ENCODE measurements at places on chromosomes 7 and 10.

DNA sequence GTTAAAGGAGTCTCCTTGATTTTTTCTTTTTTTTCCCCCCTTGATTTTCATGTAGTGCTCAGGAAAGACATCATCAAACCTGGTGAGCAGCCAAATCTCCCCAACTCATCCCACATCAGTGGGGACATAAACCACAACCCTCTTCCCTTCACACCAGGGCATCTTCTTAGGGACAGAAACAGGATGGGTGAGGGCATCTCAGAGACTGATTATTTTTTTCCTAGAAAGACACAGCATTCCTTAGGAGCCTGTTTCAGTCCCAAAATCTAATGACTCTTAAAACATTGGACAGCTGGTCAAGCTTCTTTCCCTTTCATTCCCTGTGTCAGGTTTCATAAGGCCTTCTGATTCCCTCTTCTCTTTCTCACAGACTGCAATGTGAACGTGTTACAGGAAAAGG is 31.5 kb upstream of the GSAP start:
- DNase-seq = no peak

- no peak for DNase-seq
Observed at GRCh38 chr7:41570766-41571165, 132.1 kb downstream of the INHBA start.

DNA sequence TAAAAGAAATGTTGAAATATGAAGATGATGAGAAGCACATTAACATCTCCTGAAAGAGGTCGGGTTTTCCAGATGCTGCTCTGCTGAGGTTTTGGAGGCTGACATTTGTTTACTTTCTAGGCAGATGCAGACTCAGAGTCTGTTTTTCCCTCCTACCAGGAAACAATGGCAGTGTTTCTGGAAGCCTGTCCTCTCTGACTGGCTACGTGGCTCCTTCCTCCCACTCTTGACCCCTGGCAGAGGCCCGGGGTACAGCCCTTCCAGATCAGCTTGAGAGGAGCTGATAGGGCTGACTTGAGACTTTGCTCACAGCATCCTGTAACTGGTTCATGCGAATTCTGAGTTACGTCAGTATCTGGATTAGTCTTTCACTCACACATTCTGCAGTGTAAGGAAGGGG is 41.1 kb upstream of the IL15RA start:
- no peak for DNase-seq

- no peak for DNase-seq
Observed at GRCh38 chr7:47520406-47520805, 61.5 kb downstream of the TNS3 start.

- peak; percentile 57 for DNase-seq
Observed at GRCh38 chr10:68032113-68032512, 43.0 kb downstream of the HERC4 start.

- no peak for DNase-seq
Observed at GRCh38 chr10:117757086-117757720, 214.7 kb downstream of the EMX2 start.

- no peak for DNase-seq
Observed at GRCh38 chr10:11147722-11148121, 130.1 kb downstream of the CELF2 start.

- DNase-seq = no peak
Observed at GRCh38 chr7:46664453-46664852, 743.4 kb upstream of the IGFBP3 start.

DNA sequence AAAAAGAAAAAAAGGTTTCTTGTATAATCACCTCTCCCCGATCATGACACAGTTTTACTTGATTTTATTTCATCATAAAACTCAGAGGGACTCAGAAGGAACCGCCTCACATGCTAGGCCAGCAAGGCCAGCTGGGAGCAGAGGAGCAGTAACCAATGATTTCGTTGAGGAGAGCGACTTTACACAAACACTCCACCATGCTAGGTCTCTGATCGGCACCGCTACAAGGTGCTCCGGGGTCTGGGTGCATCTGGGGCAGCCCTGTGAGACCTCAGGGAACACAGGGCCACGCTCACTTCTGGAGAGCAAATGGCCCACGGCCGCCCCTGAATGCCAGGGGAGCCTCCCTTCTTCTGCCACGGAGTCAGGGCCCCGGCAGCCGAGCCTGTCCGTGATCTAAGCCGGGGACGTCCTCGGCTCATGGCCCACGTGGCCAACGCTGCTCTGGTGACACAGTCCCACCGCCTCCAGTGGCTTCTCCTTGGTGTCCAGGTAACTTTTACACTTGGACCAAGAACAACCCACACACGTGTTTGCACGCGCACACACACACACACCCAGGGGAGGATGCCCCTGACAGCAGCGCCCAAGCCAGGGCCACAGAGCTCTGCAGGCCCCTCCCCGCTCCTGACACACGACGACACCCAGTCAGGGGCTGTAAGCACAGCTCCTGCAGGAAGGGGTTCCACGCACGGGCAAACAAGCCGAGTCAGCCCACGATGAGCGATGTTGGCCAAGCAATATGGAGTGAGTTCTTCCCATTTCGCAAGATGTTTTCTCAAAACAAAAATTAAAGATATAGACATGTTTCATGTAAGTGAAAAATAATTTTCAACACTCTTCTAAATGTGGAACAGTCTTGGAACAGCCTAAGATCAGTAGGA is 332.3 kb downstream of the DNAJB6 start:
- DNase-seq = no peak

GRCh38 chr7:141397236-141398163 is 153.7 kb upstream of the AGK start:
- no peak for DNase-seq

DNA sequence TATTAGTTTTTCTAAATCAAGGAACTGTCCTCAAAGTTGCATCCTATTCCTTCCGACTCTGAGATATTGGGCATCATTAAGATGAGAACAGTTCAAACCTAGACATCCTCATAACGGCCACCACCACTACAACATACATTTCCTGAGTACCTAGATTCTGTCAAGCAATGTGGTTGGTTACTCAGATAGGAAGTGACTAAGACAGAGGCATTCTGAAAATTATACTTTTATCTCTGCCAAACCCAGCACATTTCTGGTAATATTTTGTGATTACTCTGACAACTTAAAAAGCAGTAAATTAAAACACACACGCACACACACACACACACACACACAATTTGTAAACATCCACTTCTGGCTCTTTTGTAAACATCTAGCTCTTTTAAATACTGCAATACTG is 291.2 kb upstream of the MEOX2 start:
- no peak for DNase-seq

DNA sequence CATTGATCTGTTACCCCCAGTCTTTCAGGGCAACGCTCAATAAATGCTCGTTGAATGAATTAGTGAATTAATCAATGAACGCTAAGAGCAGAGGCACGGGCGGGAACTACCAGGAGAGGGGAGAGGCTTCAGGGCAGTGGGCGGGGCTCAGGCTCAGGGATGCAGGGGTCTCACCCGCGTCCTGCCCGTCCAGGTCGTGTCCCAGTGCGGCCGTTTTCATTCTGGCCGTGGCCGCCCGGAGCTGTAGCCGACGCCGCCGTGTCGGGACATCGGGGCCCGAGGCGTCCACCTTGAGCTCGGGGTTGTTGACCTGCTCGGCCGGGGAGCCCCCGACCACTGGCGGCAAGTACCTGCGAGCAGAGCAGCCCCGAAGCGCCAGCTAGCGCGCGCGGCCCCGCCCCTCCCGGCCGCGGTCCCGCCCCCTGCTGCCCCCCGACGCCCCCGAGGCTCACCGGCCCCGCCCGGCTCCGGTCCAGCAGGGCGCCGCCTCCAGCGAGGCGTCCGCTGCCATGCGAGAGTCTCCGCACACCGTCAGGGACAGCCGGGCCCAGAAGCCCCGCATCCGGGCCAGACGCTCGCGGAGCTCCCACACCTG is 2.8 kb upstream of the GAL3ST4 start:
- DNase-seq = no peak

DNA sequence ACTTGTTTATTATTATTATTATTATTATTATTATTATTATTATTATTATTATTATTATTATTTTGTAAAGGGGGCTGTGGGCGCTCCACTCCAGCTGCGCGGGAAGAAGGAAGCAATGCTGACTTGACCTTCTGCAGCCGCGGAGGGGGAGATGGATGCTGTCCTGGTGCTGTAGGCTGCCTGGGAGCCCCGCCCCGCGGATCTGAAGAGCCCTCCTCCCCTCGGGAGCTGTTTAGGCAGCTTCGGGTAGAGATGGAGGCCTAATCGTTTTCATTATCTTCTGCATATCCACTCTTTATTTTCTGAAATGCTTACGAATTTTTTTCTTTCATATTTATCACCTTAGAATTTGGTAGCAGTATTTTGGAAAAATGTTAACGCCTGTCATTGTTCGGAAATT is 101.2 kb upstream of the KLF6 start:
- no peak for DNase-seq

DNA sequence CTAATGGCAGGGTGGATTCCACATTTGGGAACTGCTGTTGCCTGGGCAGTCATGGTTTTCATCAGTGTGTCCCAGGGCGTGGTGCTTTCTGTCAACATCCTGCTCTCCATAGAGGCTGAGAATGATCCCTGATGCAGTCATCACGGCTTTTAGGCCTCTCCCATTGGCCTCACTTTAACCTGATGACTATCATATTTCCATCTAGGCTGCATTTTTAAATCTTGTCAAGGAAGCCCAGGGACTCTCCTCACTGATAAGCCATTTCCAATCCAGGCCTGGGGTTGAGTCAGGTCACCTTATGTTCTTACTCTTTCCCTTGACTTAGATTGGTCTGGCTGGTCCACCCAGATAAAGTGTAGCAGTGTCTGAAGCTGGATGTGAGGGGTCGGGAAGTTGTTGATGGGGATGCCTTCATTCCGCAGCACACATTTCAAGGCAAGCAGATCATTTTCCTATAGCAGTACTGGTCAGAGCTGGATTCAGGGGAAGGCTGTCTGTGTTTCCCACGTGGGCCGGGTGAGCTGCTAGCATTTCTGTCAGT is 177.0 kb downstream of the AUTS2 start:
- DNase-seq = no peak

- DNase-seq = no peak
Observed at GRCh38 chr7:106774768-106775551, 90.1 kb upstream of the PIK3CG start.

GRCh38 chr10:1368842-1369171 is 312.6 kb downstream of the WDR37 start:
- DNase-seq = no peak

DNA sequence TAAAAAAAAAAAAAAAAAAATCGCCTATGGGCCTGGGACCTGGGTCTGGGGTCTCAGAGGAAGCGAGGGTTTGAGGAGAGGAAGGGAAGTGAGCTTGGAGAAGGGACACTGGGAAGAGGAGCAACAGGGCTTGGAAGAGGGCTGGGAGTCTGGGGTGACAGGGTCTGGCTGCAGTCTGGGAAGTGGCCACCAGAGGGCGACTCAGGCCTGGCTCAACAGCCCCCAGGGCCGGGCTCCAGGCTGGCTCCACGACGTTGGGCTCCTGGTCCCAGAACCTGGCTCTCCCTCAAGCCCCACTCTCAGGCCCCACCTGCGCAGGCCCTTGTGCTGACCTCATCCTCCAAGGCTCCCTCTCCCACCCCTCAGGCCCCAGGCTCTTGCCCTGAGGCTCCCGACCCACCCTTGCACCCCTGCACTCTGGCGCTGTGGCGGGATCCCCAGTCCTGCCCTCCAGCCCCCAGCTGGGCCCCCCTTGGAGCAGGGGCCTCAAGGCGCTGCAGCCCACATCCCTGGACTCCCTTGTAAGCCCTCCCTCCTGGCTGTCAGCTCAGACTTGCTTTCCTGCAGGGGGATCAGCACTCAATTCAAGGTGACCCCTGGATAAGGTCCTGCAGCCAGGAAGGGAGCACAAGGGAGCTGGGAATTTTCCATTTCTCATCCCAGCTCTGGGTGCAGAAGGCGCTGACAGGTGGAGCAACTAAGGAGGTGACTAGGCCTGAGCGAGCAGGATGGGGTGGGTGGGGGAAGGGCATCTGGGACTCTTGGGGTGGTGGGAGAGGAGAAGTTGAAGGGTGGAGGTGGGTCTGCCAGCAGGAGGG is 5.4 kb upstream of the SPACDR start:
- DNase-seq = peak; percentile 87

GRCh38 chr7:24052572-24053260 is 231.3 kb upstream of the NPY start:
- DNase-seq = no peak

DNA sequence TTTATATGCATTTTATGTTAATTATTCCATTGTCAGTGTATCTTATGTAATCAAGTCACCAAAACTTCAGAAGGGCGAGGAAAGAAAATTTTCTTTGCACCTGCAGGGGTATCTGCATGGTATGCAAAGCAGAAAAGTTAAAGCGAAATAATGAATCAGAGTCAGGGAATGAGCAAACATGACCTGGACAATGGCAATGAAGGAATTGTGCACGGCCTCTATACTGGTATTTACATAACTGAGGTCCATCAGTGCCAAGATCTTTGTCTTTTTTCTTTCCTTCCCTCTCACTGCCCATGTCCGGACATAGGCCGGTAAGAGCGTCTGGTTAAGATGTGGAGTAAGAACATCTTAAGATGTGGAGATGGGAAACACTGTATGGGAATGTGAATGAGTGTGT is 14.4 kb upstream of the AKR1C3 start:
- no peak for DNase-seq

DNA sequence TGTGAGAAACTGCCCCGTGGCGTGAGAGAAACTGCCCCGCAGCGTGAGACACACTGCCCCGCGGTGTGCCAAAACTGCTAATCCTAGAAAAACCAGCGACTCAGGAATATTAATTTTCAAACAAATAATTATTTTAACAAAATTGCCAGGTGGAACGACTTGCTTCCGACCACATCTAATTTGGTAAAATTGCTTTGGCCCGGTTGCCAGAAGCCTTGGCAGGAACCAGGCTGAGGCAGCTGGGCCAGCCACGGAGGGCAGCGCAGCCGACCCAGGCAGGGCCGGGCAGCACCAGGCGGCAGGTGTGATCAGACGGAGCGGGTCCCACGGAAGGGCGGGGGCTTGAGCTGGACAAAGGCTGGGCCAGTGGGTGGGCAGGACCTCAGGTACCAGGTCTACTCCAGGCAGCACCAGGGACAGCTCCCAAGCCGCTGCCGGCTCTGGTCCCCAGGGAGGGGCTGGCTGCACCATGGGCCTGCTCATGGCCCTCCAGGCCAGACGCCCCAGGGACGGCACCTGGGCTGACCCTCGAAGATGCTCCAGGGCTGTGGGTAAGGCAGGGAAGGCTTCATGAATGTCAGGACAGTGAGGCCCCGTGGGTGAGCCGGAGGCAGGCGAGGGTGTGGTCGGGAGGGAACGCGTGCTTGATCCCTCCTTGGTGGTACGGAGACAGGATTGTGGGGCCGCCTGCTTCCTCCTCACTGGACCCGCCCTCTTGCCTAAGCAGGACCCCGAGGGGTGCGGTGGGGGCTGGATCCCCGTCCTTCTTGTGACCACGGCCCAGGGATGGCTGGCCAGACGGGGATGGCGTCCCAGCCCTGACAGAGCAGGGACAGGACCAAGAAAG is 7.7 kb upstream of the ADGRA1 start:
- no peak for DNase-seq

GRCh38 chr7:136585954-136586670 is 282.3 kb upstream of the CHRM2 start:
- DNase-seq = no peak

- DNase-seq = peak; percentile 16
Observed at GRCh38 chr10:61902445-61903220, 1.1 kb downstream of the ARID5B start.

GRCh38 chr7:18565337-18565736 is 69.8 kb downstream of the HDAC9 start:
- no peak for DNase-seq

All from hematopoietic multipotent progenitor cell treated with erythropoietin and hydrocortisone succinate and interleukin-3 and kit ligand, for 17 days (in vitro differentiated cells).